Activated B cell treated with CpG ODN at 0.5 μM for 24 hours (primary cell): ENCODE measurements at places on chromosomes 4 and X. TPM values are rescaled to one million over a fixed set of nuclear protein-coding genes. Genes with fewer than 3 reads are reported as not detected.

Gene NDST4
- total RNA-seq: not detected in 2 replicates

Gene GABRQ
- total RNA-seq: not detected in 2 replicates

Gene TMEM31
- not detected in 2 replicates for total RNA-seq

Gene TLL1
- total RNA-seq: not detected in 2 replicates

Gene MGAT4D
- not detected in 2 replicates for total RNA-seq

GRCh38 chr4:75484190-75484589 is 30.0 kb downstream of the RCHY1 start:
- H3K4me3 ChIP-seq: no peak overlapping the region
- peaks cover 72% of the 10 kb centered on the region for H3K36me3 ChIP-seq
- no peak overlapping the region for H3K27ac ChIP-seq
- no peaks in the 10 kb centered on the region for H3K4me1 ChIP-seq
- H3K27me3 ChIP-seq: no peaks in the 10 kb centered on the region
- no peak for DNase-seq

GRCh38 chr4:74950200-74950599 is 17.3 kb downstream of the PARM1 start:
- peaks cover 5% of the 10 kb centered on the region for H3K4me1 ChIP-seq
- DNase-seq: no peak
- H3K4me3 ChIP-seq: no peak overlapping the region
- no peak overlapping the region for H3K27ac ChIP-seq

- H3K27ac ChIP-seq: no peak overlapping the region
- no peaks in the 10 kb centered on the region for H3K36me3 ChIP-seq
- H3K4me3 ChIP-seq: no peak overlapping the region
- no peaks in the 10 kb centered on the region for H3K4me1 ChIP-seq
- no peak for DNase-seq
- H3K27me3 ChIP-seq: no peaks in the 10 kb centered on the region
Measured at GRCh38 chr4:19095491-19096046, 1074.0 kb upstream of the LCORL start.

DNA sequence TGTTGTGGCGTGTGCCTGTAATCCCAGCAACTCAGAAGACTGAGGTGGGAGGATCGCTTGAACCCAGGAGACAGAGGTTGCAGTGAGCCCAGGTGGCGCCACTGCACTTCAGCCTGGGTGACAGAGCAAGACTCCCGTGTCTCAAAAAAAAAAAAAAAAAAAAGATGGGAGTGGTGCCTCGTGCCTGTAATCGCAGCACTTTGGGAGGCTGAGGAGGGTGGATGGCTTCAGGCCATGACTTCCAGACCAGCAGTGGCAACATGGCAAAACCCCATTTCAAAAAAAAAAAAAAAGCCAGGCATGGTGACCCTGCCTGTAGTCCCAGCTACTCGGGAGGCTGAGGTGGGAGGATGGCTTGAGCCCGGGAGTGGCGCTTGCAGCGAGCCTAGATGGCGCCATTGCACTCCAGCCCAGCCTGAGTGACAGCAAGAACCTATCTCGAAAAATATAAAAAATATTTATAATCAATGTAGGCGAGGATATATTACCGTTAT is 27.0 kb downstream of the EIF2S3 start:
- H3K27me3 ChIP-seq: no peaks in the 10 kb centered on the region
- H3K27ac ChIP-seq: no peak overlapping the region
- H3K4me1 ChIP-seq: peaks cover 3% of the 10 kb centered on the region
- DNase-seq: peak; percentile 14

GRCh38 chr4:10053635-10054453 is 32.5 kb upstream of the SLC2A9 start:
- no peaks in the 10 kb centered on the region for H3K4me1 ChIP-seq
- no peak for DNase-seq
- peaks cover 6% of the 10 kb centered on the region for H3K36me3 ChIP-seq
- H3K4me3 ChIP-seq: no peak overlapping the region
- peaks cover 7% of the 10 kb centered on the region for H3K27me3 ChIP-seq

DNA sequence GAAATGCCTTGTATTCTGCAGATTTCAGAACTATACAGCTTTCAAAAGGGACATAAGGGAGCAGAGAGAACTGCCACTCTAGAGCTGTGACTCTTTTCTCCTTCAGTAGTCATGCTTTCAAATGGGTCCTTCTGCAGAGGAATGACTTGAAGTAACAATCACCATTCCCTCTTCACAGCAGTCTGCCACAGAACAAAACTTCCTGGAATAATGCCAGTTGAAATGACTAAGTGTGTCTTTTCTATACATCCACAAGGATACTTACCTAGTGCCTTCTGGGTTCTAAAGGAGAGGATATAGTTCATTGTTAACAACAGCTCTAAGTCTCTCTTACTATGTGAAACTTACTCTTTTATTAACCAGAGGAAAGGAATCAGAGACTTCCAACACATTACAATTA is 515.4 kb upstream of the ATOH1 start:
- DNase-seq: no peak
- no peaks in the 10 kb centered on the region for H3K27me3 ChIP-seq
- no peaks in the 10 kb centered on the region for H3K4me1 ChIP-seq
- no peak overlapping the region for H3K27ac ChIP-seq

DNA sequence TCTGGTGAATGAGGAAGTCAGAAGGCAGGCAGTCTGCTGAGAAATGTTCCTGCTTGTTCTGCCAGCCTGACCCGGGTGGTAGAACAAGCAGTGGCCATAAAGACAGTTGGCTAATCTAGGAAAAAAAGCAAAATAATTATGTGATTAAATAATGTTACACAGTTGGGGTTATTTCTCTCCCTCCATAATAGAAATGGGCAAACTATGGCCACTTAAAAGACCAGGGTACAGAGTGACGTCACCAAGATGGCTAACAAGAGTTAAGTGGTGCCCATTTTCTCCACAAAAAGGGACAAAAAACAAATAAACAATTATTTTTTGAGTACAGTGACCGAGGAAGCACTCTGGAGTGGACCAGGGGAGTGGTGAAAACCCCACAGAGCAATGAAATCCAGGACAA is 16.1 kb upstream of the SPANXD start:
- H3K4me3 ChIP-seq: no peak overlapping the region
- no peaks in the 10 kb centered on the region for H3K36me3 ChIP-seq
- H3K4me1 ChIP-seq: no peaks in the 10 kb centered on the region
- H3K27ac ChIP-seq: no peak overlapping the region
- no peak for DNase-seq

GRCh38 chrX:11450354-11450753 is 157.1 kb downstream of the AMELX start:
- H3K4me1 ChIP-seq: no peaks in the 10 kb centered on the region
- no peaks in the 10 kb centered on the region for H3K36me3 ChIP-seq
- no peak for DNase-seq
- no peaks in the 10 kb centered on the region for H3K27me3 ChIP-seq
- H3K4me3 ChIP-seq: no peak overlapping the region

DNA sequence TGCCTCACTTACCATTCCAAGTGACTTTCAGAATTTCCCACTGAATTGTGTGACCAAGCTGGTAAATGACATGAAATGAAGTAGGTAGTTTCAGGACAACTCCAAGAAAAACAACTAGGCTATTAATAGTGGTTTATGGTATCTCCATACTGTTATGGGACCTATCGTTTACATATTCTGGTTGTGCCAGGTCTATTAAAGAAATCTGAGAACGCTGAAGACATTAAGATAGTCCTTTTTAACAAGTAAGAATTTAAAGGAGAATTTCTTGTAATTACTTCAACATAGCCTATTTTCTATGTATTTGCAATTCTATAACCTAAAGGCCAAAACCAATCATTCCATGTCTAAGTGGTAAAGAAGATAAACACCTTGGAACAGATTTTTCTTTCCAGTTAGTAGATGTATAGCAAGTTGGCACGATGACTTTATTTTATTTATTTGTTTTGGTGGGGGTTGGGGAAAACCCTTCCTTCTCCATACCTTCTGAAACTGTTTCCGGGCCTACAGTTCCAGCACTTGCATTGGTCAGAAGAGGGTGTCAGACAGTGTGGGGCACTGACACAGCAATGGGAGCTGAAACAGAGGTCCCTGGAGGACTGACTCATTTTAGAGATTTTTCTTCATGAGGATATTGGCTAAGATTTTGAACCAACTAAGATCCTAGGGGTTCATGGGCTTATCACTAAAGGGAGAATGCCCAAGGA is 7.6 kb upstream of the DCLK2 start:
- no peak overlapping the region for H3K27ac ChIP-seq
- no peaks in the 10 kb centered on the region for H3K36me3 ChIP-seq
- no peaks in the 10 kb centered on the region for H3K4me1 ChIP-seq
- no peak overlapping the region for H3K4me3 ChIP-seq
- DNase-seq: no peak

GRCh38 chrX:78754917-78755316 is 7.4 kb downstream of the LPAR4 start:
- no peak for DNase-seq
- H3K4me3 ChIP-seq: peak overlapping the region; percentile 56
- no peaks in the 10 kb centered on the region for H3K27me3 ChIP-seq
- H3K27ac ChIP-seq: peak overlapping the region; percentile 73
- peaks cover 45% of the 10 kb centered on the region for H3K4me1 ChIP-seq

DNA sequence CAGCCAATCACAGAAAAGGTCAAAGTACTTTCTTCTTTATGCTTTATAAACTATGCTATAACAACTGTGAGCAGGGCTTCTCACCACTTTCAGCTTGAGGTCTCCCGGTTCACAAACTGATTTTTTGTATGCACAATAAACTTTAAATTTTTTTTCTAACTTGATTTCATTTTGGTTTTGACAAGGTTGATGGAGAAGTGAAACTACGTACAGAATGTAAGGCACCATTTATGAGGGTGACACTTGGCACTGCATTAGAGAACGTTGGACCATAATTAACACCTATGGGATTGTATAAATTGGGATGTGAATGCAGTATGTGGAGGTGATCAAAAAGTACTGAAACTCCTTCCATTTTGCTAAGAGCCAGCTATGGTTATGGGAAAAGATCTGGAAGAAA is 857.9 kb upstream of the HTR2C start:
- H3K4me1 ChIP-seq: peaks cover 14% of the 10 kb centered on the region
- DNase-seq: no peak
- H3K36me3 ChIP-seq: no peaks in the 10 kb centered on the region
- no peak overlapping the region for H3K4me3 ChIP-seq
- H3K27ac ChIP-seq: peak overlapping the region; percentile 12

DNA sequence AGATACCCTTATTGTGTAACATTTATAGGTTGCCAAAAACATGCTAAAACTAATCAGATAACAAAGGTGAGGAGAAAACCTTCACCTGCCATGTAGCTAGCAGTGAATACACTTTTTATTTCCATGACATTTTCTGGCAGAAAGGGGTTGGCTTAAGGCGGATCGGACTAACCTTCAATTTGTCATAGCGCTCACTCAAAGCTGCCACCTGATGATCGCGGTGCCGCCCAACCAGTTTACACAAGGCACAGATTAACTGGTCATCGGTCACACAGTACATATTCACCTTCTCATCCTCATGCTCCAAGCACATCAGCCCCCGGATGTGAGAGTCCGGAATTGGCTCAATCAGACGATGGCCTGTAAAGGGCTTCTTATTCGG is 53.7 kb downstream of the MID1 start:
- no peaks in the 10 kb centered on the region for H3K4me1 ChIP-seq
- H3K27ac ChIP-seq: no peak overlapping the region
- no peak for DNase-seq
- no peak overlapping the region for H3K4me3 ChIP-seq
- no peaks in the 10 kb centered on the region for H3K27me3 ChIP-seq

GRCh38 chr4:153222707-153223426 is 18.6 kb downstream of the TRIM2 start:
- peak; percentile 46 for DNase-seq
- peak overlapping the region; percentile 89 for H3K4me3 ChIP-seq
- peaks cover 34% of the 10 kb centered on the region for H3K4me1 ChIP-seq
- peaks cover 4% of the 10 kb centered on the region for H3K27me3 ChIP-seq
- peak overlapping the region; percentile 73 for H3K27ac ChIP-seq

GRCh38 chr4:132297346-132297745 is 851.7 kb upstream of the PCDH10 start:
- H3K4me3 ChIP-seq: no peak overlapping the region
- no peaks in the 10 kb centered on the region for H3K27me3 ChIP-seq
- no peak for DNase-seq
- H3K27ac ChIP-seq: no peak overlapping the region
- H3K4me1 ChIP-seq: no peaks in the 10 kb centered on the region
- H3K36me3 ChIP-seq: no peaks in the 10 kb centered on the region

- peaks cover 42% of the 10 kb centered on the region for H3K36me3 ChIP-seq
- no peaks in the 10 kb centered on the region for H3K27me3 ChIP-seq
- H3K4me1 ChIP-seq: peaks cover 50% of the 10 kb centered on the region
- no peak for DNase-seq
- peak overlapping the region; percentile 95 for H3K4me3 ChIP-seq
Measured at GRCh38 chr4:108619372-108620100, 840 bp upstream of the RPL34 start.

- peak overlapping the region; percentile 84 for H3K27ac ChIP-seq
- DNase-seq: peak; percentile 34
- peak overlapping the region; percentile 62 for H3K4me3 ChIP-seq
- H3K36me3 ChIP-seq: no peaks in the 10 kb centered on the region
- peaks cover 69% of the 10 kb centered on the region for H3K4me1 ChIP-seq
- H3K27me3 ChIP-seq: no peaks in the 10 kb centered on the region
Measured at GRCh38 chrX:13092455-13092941, 48.1 kb upstream of the FAM9C start.

DNA sequence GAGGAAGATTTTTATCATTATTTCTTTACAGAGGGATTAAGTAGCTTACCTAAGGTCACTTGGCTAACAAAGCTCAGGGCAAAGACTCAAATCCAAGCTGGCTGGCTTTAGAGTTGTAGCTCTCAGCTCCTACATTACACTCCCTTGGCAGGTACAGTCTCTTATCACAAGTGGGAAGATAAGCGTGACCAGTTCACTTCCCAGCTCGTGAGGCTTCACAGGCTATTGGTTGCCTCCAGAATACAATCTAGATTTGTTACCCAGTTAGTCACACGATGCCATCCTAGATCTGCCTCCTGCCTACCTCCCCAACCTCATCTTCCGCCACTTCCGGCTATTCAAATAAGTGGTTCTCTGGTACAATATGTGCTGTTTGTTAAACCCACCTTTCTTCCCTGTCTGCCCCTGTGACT is 3.7 kb downstream of the MMRN1 start:
- peaks cover 15% of the 10 kb centered on the region for H3K4me1 ChIP-seq
- no peaks in the 10 kb centered on the region for H3K36me3 ChIP-seq
- H3K27me3 ChIP-seq: peaks cover 9% of the 10 kb centered on the region
- no peak overlapping the region for H3K4me3 ChIP-seq
- H3K27ac ChIP-seq: no peak overlapping the region

GRCh38 chrX:17164941-17165340 is 210.1 kb upstream of the NHS start:
- no peak overlapping the region for H3K27ac ChIP-seq
- DNase-seq: no peak
- peaks cover 5% of the 10 kb centered on the region for H3K36me3 ChIP-seq
- H3K27me3 ChIP-seq: no peaks in the 10 kb centered on the region

- no peak overlapping the region for H3K4me3 ChIP-seq
- H3K4me1 ChIP-seq: no peaks in the 10 kb centered on the region
- no peaks in the 10 kb centered on the region for H3K36me3 ChIP-seq
Measured at GRCh38 chr4:16827045-16827444, 71.4 kb downstream of the LDB2 start.
